ENCODE measurements at places on chromosomes 2 and 18. TPM values are rescaled to one million over a fixed set of nuclear protein-coding genes. Genes with fewer than 3 reads are reported as not detected.

DNA sequence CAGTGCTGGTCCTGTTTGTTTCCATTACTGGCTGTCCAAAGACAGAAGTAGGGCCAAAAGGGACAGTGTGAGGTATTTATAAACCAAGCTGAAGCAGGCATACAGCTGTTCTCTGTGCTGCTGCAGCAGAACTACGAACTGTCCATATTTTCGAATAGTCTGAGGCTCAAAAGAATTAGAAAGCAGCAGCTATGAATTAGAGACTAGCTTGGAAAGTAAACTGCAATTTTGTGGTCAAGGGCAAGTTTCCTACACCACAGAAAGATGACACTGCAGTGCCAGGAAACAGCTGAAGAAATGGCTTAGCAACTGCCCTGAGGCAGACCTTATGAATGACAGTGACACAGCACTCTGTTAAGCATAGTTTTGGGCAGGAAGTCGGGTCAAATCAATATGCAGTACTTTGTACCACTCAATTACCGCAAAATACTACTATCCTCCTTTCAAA lies 125.3 kb downstream of the TMEM131 start:
- DNase-seq, result no peak

DNA sequence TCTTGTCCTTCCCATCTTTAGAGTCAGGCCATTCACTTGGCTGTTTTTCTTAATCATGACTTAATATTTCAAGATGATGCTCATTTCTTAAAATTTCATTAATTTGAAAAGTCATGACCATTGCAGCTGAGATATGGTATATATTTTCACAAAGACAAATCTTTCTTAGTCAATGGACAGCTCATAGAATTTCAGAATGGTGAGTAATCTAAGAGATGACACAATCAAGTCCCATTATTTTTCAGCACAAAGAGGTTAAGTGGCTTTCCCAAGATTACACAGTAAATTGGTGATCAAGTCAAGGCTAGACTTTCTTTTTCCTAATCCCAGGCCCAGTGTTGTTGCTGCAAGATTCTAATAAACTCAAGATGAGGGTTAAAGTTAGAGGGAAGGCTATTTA lies 34.4 kb upstream of the NT5C1B start:
- DNase-seq, result no peak

DNA sequence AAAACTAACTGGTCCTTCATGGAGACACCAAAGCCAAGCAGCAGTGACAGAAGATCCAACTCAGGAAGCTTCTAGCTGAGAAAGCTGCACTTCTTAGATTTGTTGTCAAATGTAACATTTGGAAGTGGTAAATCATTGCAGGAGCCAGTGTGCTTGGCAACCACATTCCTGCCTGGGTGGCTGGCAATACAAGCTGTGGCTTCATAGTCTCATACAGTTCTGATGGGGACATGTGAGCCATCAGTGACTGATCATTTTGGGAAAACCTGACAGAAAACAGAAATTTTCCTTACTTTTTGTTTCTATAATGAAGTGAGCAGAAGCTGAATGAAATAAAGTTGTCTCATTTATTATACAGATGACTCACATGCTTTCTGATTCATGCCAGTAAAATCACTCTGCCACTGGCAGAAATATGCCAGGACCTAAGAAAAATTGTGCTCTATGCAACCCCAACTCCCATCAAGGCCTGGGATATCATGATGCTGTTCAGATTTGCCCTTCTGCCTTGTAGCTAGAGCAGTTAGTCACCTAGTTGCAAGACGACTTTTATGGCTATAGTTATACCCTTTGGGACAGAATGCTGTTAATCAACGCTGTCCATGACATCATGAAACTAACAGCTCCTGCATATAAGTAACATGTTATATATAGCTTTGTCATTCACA lies 508.1 kb downstream of the ADCYAP1 start:
- DNase-seq, result no peak

DNA sequence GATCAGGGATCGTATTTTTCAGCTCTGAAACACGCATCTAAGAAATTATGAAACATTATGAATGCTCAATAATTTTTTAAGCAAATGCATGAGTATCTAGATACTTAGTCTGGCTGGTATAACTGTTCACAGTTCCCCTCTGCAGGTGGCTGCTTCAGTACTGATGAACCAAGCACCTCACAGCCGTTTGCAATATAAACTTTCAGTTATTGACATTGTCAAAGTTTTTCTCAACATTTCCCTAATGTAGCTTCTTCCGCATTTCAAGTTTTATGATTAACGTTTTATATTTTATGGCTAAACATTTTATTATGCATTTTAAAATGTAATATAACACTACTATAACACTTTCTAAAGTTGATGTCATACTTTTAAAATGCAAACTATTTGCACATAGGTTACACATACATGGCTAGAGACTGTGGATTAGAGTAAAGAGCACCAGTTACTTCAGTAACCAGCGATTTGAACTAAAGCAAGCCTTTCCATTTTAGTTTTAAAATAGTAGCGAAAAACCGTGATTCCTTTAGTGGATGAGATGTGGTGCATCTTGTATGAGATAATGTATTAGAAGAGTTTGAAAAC lies 495.4 kb downstream of the XIRP2 start:
- no peak for DNase-seq

Gene RAB6D
- total RNA-seq, result not detected

Gene IL1F10
- not detected for total RNA-seq
